ENCODE measurements at places on chromosomes 2 and 18.

- no peak overlapping the region for H3K27ac ChIP-seq
- H3K4me3 ChIP-seq, result no peak overlapping the region
- no peak for DNase-seq
- H3K36me3 ChIP-seq, result no peaks in the 10 kb centered on the region
- no peaks in the 10 kb centered on the region for H3K27me3 ChIP-seq
Observed at GRCh38 chr2:113826346-113827285, 63.3 kb upstream of the ACTR3 start.

- H3K4me1 ChIP-seq, result no peaks in the 10 kb centered on the region
- H3K27ac ChIP-seq, result no peak overlapping the region
- H3K27me3 ChIP-seq, result no peaks in the 10 kb centered on the region
- DNase-seq, result no peak
- no peaks in the 10 kb centered on the region for H3K36me3 ChIP-seq
- no peak overlapping the region for H3K4me3 ChIP-seq
Observed at GRCh38 chr2:29462293-29462692, 347.1 kb downstream of the CLIP4 start.

DNA sequence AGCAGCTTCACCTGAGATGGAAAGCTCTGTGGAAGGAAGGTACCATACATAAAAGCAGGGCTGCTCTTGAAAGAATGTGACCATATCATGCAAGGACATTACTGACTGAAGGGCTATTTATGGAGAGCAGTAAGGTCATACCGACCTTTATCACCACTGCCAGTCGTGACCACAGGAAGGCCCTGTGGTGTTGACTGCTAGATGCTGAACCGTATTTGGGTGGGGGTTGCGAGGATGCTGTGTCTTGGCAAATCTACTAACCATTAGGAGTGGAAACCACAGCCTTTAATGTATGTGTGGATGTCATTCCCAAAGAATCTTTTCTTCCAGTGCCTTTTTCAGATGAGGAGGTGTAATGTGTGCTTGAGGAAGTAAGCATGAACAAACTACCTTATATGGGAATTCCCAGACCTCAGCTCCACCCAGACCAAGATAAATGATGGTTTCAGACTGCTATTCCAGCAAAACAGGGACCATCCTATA is 60.8 kb downstream of the LIMS1 start:
- no peaks in the 10 kb centered on the region for H3K36me3 ChIP-seq
- peak; percentile 94 for DNase-seq
- peaks cover 64% of the 10 kb centered on the region for H3K4me1 ChIP-seq

DNA sequence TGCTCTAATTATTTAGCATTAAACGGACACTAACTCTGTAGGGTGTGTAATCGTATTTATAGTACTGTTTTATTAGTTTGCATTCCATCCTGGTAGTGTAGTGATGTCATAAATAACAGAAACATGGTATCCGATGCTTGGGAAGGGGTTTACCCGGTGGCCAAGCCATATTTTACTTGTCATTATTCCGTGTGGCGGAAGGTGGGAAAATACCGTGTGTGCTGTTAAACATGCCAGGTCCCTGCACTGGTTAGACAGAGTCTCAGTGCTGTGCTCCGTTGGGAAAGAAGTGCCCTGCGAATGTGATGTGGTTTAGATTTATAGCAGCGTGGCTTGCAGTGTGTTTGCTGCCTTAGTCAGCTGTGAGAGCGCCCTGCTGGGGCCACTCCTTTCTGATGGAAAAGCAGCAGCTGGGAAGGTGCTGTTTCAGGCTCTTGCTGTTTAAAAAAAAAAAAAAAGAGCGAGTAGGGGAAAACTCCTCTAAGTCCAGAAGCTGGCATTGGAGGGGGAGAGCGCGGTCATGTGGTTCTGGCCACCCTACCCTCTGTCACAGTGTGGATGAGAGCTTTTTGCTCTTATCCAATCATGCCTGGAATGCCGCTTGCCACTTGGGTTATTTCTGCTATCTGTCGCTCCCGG is 211.0 kb downstream of the NEDD4L start:
- no peaks in the 10 kb centered on the region for H3K27me3 ChIP-seq
- no peak overlapping the region for H3K4me3 ChIP-seq
- H3K4me1 ChIP-seq, result no peaks in the 10 kb centered on the region
- H3K27ac ChIP-seq, result no peak overlapping the region
- no peak for DNase-seq
- no peaks in the 10 kb centered on the region for H3K36me3 ChIP-seq

- H3K36me3 ChIP-seq, result no peaks in the 10 kb centered on the region
- no peak for DNase-seq
- H3K27ac ChIP-seq, result no peak overlapping the region
- no peaks in the 10 kb centered on the region for H3K4me1 ChIP-seq
- no peak overlapping the region for H3K4me3 ChIP-seq
- H3K27me3 ChIP-seq, result no peaks in the 10 kb centered on the region
Observed at GRCh38 chr2:83364264-83364663, 1094.8 kb downstream of the SUCLG1 start.

GRCh38 chr2:74778381-74779264 is 55.3 kb upstream of the HK2 start:
- H3K36me3 ChIP-seq, result no peaks in the 10 kb centered on the region
- H3K4me3 ChIP-seq, result no peak overlapping the region
- H3K27ac ChIP-seq, result no peak overlapping the region
- no peak for DNase-seq
- H3K4me1 ChIP-seq, result peaks cover 7% of the 10 kb centered on the region

DNA sequence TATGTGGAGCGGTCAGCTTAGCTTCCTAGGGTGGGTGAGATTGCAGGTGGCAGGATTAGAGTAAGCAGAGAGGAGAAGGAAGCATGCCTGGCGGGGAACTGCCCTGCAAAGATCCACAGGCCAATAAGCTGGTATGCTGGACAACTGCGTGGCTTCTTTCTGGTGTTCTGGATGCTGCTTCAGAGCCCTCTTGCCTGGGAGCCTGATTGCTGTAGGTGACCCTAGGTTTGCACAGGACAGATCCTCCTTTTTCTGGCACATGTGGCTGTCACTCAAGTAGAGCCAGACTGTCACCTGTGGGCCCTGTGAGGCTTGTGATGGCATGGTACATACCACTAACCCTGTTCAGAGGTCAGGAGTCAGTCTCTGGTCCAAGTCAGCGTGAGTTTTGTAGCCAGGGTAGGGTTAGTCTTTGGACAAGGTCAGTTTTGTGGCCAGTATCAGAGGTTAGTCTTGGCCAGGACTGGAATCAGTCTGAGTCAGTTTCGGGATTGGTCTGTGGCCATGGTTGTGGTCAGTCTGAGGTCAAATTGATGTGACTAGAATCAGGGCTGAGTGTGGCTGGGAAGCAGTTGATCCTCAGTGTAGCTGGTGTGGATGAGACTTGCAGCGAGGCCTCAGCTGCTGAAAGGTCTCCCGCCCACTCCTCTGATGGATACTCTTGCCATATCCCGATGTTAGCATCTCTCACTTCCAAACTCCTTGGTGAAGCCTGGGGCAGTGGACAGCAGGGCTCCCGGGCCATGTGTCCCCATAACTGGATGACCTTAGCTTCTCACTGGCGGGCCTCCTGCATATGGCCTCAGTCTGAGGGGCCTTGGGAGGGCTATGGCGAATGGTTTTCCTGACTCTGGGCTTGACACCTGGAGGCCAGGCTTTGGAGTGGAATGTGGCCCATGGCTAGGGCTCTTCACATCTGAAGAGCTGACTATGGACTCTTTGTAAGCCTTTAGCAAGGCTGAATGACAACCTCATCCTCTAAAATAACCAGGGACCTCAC is 260.5 kb downstream of the DYSF start:
- H3K36me3 ChIP-seq, result no peaks in the 10 kb centered on the region
- peaks cover 3% of the 10 kb centered on the region for H3K27me3 ChIP-seq
- no peak overlapping the region for H3K4me3 ChIP-seq
- no peak overlapping the region for H3K27ac ChIP-seq
- no peak for DNase-seq
- H3K4me1 ChIP-seq, result no peaks in the 10 kb centered on the region

All from common myeloid progenitor, CD34-positive (primary cell).